ENCODE measurements at places on chromosomes 7 and 10.
A peak's percentile ranks its signal among the peaks of the same experiment; 100 is the strongest.

GRCh38 chr7:7157177-7157886 is 25.0 kb upstream of the C1GALT1 start:
- peak; percentile 56 for DNase-seq

- DNase-seq, result no peak
These were observed 245.0 kb downstream of the INHBA start for GRCh38 chr7:41457832-41458437.

DNA sequence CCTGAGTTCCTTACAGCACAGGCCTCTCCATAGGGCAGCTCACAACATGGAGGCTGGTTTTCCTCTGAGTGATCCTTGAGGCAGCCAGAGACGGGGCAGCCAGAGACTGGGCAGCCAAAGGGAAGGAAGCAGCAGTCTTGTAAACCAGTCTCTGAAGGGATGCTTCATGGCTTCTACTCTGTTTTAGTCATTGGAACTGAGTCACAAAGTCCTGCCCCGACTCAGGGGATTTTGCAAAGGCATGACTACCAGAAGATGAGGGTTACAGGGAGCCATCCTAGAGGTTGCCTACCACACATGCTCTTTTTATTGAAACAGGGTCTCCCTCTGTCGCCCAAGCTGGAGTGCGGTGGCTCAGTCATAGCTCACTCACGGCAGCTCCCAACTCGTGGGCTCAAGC is 44.4 kb upstream of the COMMD3 start:
- DNase-seq, result no peak

GRCh38 chr10:119284679-119285096 is 77.3 kb downstream of the GRK5 start:
- DNase-seq, result no peak

DNA sequence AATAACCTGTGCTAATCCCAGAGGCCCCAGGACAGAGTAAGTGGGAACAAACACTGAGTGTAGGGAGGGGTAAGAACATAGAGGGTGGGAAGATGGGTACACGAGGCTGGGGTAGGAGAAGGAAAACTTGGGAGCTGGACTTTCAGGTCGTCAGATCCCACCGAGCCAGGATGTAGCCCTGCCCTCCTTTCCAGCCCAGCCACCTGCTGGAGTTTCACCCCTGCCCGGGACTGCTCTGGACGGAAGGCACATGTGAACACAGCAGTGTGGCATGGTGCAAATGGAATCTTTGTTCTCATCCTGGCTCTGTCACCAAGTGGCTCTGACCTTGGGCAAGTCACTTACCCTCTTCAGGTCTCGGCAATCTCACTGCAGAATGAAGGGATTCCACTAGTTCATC is 52.8 kb downstream of the PODXL start:
- DNase-seq, result no peak

- DNase-seq, result no peak
These were observed 13.0 kb downstream of the DOCK1 start for GRCh38 chr10:126917975-126918908.

- DNase-seq, result no peak
These were observed 28.6 kb downstream of the LRMDA start for GRCh38 chr10:75460059-75460458.

DNA sequence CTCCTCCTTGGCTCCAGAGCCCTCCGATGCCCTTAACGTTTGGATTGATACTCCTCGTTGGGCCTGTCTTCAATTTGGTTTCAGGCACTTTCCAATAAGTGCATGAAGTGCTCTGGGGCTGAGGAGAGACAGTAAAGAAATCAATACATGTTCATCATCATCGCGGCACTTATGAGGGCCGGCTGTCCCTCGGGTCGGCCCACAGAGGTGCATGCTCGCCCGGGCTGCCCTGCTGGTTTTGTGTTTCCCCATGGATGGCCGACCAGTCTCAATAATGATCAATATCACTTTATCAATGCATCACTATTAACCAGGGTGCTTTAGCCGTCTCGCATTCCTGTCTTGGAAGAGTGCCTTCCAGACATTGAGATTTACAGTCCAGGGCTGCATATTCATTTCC is 154.2 kb downstream of the EBF3 start:
- no peak for DNase-seq

GRCh38 chr7:25949736-25950487 is 202.1 kb upstream of the NFE2L3 start:
- no peak for DNase-seq

DNA sequence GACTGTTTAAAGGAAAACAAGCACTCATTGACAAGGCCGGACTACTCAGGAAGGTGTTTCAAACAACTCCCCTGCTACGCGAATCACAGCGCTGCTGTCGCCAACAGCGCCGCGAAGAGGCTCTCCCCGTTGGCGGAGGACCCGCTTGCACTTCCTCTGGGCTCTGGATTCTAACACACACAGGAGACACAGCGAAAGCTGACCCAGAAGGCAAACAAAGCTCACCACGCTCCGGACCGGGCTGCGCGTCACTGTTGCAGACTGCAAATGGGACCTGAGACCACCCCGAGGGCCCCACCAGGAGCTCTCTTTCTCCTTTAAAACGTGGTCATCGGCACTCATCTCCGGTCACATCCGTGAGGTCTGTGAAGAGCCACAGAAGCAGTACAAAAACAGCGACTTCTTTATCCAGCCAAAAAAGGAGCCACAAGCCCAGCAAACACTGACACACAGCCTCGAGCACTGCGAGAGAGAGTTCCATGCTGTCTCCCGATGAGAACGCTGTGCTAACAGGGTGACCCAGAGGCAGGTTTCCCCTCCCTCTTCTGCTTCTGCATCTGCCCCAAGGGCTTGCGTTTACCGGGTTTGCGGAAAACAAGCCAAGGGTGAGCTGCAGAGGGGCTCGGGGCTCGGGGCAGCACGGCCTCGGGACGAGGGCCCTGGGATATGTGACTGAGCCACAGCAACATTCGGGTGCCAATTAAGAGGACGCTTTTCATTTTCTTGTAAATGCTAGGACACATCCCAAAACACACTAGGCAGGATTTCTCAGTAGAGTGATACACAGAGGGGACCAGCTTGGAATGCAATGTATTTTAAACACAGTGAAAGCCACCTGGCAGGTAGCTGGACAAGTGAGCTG is 41.3 kb downstream of the AMZ1 start:
- DNase-seq, result no peak

DNA sequence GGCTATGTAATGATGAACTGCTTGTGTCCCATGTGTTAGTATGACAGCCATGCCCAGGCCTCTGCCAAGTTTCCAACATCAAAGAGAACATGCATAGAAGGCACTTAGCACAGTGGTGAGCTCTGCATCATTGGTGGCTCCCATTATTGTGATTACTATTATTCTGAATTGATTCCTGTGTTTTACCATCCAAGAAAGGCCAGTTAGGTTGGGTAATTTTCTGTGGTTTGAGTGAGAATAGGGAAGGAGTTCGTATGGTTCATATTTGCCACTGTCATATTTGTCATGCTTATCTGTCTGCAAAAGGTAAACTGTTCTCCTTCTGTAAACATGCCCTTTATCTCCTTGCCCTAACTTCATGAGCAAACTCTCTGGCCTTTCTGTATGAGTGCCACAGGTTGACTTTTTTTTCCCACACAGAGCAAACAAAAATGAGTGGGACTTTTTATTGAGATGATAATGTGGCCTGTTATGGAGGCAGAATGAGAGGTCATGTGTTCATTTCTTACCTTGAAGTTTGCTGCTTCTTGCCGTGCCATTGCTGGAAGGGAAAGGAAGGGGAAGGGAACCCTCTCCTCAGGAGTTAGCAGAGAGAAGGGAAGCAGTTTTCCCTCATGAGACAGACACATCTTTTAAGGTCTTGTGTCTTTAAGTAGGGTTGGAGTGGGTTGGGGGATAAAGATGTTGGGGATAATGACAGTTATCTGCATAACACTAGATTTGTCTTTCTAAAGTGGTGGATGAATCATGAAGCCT is 301.9 kb downstream of the LRMDA start:
- no peak for DNase-seq

- no peak for DNase-seq
These were observed 1181.6 kb downstream of the DNAJB9 start for GRCh38 chr7:109751241-109751640.

DNA sequence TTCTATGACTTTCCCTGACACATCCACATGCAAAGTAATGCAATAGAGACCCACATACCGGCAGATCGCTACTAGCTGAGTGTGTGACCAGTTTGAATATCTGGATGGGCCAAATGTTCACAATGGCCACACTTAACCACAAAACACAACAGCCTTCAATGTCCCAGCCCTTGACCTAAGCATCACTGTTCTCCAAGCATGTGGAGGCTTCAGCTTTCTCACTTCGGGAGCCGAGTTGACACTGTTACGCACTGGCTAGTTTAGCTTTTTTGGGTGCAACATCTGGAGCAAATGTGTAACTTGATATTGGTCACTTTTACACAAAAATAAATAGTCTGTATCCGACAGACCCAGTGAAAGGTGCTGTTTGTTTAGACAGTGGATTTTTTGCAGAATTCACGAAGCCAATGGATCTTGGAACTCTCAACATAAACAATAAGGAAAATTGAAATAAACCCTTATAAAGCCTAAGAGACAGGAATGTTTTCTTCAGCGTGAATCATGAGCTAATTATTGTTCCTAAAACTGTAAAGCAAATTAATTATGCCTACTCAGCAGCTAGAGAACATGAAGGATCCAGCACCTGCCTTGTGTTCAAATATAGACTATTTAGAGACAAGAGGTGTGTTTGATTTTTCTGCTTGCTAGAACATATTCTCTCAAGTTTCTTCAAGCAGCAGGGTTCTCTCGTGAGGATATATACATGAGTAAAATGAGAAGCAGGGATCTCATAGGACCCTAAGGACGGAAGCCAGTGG is 117.6 kb upstream of the JCAD start:
- DNase-seq, result no peak

DNA sequence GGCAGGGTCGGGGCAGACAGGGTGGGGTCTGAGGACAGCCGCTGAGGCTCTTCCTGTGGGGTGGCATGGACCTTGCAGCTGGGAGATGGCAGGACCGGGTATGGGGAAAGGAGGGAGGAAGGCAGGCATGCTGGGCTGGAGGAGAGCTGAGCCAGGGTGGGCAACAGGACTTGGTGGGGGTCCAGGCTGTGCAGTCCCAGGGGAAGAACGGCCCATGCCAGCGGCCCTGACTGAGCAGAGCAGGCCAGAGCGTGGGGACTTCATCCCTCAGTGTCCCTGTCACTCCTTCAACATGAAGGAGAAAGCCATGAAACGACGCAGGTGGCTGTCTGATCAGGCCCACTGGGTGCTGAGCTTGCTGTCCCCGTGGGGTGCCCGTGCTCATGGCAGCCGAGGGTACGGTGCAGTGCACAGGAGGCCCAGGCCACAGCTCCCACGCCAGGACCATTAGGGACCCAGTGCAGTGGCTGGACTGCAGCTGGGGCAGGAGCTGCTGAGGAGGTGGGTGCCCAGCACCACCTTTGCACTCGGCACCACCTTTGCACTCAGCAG is 519.6 kb downstream of the PTPRN2 start:
- DNase-seq, result no peak

DNA sequence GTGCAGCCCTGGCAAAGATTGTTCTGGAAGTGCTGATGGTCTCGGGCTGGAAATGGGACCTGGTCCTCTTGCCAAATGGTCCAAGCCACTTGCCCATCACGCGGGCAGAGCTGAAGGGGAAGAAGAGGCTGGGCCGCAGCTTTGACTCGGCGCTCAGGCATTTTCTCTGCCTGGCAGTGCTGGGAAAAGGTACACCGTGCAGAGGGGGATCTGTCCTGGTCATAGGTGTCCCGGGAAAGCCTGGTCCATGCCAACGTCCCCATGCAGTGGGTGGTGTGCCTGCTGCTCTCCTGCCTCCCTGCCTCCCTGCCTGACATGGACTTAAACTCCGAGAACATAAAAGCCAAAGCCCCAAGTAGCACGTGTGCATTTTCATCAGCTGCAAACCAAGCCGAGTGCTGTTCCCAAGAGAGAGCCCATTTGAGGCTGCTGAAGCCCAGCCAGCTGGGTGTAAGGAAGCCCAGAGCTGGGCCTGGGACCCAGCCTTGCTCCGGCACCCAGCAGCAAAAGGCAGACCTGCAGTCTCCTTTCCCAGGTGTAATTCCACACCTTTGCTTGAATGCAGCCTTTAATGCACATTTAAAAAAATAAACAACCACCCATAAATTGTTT is 72.7 kb downstream of the TCERG1L start:
- no peak for DNase-seq

- DNase-seq, result no peak
These were observed 184.1 kb downstream of the ELFN1 start for GRCh38 chr7:1853986-1854865.

DNA sequence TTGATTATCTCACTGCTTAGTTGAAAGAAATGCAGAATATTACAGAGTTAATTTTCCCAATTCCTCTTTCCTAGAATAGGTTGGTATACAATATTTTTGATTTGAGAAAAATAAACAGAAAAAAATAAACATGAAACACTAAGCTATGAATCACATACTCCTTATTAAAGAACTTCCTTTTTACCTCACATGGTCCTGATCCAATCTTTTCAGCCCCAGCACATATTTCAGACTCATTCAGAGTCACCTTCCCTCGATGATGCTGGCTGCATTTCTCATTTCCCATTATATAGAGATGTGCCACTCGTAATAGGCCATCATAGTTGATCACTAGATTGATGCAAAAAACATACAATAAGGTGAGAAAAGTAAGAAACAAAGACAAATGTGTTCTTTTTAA is 64.6 kb downstream of the HGF start:
- no peak for DNase-seq

DNA sequence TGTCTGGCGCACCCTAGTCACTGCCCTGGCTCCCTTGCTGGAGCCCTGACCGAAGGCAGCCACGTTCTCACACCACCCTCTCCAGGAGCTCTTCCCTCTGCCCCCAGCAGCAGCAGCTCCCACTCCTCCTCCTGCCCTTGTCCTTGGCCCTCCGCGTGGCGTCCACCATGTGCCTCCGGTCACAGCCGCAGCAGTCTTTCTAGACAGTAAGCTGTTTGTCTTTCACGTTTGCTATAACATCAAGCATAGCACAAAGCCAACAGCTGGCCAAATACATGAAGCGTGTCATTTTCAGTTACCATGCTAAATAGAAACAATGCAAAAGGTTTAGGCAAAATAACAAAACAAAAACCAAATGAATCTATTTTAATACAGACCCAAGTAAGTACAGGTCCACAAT is 3.3 kb downstream of the PITRM1 start:
- no peak for DNase-seq
